ENCODE measurements at places on chromosomes 4 and X.

DNA sequence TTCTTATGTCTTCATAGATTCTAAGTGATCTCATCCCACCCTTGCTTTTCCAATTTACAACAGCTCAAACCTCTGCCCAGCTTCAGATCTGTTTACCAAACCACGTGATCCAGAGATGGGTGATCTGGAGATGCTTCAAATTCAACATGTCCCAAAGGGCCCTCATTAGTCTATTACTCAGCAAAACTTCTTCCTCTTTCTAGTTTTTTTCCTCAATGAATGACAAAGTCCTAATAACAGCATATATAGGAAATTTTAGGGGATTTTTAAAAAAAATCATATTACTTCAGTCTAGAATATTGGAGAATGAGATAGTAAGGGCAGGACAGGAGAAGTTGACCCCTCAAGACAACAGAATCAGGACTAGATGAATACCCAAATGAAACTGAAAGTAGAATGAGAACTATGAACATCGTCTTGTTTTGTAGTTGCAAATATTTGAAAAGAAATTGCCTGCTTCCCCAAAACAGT lies 127.1 kb downstream of the CFAP299 start:
- DNase-seq, result no peak

DNA sequence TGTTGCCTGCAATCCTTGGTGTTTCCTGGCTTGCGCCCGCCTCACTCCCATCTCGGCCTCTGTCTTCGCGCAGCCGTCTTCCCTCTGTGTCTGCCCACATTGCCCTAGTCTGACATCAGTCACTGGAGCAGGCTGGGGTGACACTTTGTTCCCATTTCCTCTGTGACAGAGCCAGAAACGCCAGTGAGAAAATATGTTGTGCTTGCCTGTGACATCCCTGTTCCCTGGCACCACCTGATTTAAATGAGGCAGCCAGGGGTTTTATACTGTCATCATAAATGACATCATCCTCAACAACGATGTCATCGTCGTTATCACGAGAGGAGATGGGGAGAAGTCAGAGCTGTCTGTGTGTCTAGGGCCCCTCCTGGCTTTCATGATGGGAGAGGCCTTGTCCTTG lies 29.1 kb downstream of the ZNF185 start:
- DNase-seq, result no peak

DNA sequence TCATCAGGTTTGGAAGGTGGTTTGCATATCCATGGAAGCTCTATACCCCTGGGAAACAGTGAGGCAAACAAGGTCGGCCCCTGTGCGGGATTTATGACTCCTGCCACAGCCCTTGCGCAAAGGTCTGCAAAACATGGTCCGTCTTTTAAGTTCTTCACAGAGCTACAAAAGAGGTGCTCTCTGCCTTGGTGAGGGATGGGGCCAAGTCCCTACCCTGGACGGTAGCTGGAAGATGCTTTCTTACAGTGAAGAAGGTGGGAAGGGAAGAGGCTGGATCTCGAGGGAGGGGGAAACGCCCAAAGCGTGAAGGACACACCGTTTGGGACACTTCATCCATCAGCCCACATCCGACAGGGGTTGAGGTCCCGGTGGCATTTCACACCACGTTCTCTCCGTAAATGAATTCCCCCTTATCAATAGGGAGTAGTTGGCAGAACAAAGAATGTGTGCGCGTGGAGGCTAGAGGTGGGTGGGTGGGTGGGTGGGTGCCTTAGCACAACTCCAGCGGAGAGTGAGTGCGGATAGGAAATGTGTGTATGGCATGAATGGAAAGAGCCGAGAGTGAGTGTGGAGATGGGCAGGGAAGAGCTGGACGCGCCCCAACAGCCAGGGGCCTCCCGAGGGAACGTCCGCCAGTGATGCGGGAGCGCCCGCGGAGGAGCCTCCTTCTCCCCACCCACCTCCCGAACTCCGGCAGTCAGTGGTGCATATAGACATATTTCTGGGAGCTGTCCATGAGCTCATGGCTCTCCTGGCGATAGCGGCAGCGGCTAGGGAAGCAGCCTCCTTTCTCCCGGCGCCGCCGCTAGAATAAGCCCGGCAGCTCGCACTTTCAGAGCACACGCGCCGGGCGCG lies 68.3 kb downstream of the LARP7 start:
- no peak for DNase-seq

- no peak for DNase-seq
These were observed 26.7 kb downstream of the OTC start for GRCh38 chrX:38379088-38379487.

- no peak for DNase-seq
These were observed 271.2 kb downstream of the FBXO8 start for GRCh38 chr4:174012135-174012885.

- DNase-seq, result no peak
These were observed 186.3 kb downstream of the NWD2 start for GRCh38 chr4:37430718-37431416.

DNA sequence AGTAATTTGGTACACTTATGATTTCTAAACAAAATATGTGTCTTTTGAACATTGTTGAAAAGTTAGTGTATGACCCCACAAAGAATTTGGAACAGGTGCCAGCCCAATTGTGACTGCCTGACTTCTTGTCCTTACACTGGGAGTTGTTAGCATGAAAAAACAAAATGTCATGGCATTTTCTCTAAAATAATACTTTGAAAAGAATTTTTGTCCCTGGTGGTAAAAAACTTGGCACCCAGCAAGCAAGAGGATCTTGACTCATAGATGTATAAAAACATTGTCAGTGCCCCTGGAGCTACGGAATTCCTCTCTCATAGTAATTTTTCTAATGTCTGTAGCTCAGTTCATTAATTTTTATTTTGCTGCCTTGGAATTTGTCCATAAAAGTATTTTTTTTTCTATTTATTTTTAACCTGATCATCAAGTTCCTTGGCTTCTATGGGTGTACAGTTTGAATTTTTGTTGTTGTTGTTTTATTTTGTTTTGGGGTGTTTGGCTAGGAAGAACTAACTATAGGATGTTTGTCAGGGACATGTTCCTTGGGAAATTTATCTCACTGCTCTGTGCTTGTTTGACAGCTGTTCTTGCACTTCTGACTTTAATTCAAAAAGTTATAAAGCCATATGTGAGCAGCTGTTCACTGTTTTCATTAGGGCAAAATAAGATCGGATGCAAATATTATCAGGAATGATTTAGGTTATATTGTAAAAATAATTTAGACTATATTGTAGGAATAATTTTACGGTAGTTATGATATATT lies 95.4 kb upstream of the NUDT6 start:
- DNase-seq, result no peak

- DNase-seq, result no peak
These were observed 106.0 kb upstream of the PLAC1 start for GRCh38 chrX:134764202-134764785.

DNA sequence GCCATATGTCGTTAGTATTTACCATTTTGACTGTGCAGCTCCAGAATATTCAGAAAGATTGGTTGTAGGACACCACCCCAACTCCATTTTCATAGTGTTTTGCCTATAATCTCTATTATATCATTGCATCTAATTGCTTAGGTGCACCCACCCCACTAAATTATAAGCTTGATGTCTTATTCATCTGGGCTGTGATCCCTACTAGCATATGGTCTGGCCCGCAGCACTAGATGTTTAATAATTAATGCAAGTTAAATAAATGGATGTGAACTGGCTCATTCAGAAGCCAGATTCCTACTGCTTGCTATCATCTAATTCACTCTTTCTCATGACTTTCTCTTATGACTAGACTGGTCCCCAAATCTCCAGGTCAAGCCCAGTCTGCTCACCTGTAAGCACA lies 143.5 kb downstream of the RELL1 start:
- no peak for DNase-seq

DNA sequence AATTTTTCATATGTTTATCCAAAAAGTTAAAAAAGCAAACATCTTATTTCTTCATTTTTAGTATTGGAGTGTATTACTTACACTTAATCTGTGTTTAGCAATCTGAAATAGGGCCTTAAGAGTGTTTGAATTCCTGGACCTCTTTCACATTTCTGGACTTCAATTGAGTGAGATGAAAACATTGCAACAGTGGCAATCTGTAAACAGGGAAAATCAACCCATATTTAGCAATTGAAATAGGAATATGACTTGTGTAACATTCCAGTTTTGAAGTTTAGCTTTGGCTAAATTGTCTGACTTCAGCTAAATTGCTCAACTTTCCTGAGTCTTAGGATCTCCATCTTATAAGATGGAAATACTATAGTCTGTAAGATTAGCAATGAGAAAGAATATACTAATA lies 34.6 kb upstream of the FHL1 start:
- no peak for DNase-seq

DNA sequence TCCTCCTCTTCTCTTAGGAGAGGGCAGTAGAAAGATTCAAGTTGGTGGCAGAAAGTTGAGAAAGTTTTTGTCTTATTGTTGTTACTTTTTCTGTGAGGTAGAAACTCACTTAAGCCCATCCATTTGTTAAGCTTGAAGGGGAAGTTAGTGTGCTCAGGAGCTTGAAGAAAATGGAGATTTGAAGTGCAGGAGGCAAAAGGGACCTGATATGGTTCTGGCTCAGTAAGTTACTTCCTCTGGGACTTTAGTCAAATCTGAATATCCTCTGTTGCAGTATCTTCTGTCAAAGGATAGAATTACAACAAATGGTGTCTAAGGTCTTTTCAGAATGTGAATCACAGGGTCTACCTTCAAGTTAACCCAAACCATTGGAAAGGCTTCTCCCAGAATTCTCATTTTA lies 46.2 kb downstream of the CXCL13 start:
- no peak for DNase-seq

DNA sequence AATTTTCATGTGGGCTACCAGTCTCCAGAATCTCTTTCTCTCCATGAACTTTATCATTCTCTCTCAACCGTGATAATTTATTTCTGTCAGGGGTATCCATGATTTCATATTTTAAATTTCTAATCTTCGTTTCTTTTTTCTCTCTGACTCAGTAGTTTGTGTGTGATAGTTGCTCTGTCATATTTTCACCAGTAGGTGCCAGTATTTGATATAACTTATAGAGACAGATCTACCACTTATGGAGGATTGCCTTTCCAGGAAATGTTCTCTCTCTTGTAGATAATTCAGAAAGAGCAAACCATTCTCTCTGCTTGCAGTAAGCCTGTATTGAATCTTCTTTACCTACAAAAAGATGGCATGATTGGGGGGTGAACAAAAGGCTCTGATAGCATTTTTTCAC lies 79.3 kb upstream of the DYNLT3 start:
- no peak for DNase-seq

- no peak for DNase-seq
These were observed 77.6 kb downstream of the FBXL5 start for GRCh38 chr4:15577508-15577907.

GRCh38 chr4:52957835-52958631 lies 95.9 kb downstream of the RASL11B start:
- DNase-seq, result no peak

GRCh38 chrX:97322401-97322800 lies 438.7 kb downstream of the RPA4 start:
- DNase-seq, result no peak

DNA sequence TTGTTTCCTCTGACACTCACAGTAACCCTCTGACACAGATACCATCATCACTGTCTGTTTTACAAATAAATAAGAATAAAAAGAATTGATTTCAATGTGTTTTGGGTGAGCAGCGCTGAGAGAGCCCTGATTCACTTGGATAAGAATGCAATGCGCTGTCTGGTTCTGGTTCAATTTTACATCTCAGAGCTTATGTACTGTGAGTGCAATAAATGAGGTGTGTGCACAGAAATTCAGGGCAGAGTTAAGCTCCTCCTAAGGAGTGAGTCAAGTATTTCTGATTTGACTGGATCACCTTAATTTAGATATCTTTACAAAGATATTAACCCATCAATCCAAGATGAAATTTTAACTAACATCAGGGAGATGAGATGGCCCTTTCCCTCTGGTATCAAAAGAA lies 11.2 kb downstream of the FAM9C start:
- no peak for DNase-seq

GRCh38 chrX:81291996-81292395 lies 90.1 kb downstream of the SH3BGRL start:
- no peak for DNase-seq

DNA sequence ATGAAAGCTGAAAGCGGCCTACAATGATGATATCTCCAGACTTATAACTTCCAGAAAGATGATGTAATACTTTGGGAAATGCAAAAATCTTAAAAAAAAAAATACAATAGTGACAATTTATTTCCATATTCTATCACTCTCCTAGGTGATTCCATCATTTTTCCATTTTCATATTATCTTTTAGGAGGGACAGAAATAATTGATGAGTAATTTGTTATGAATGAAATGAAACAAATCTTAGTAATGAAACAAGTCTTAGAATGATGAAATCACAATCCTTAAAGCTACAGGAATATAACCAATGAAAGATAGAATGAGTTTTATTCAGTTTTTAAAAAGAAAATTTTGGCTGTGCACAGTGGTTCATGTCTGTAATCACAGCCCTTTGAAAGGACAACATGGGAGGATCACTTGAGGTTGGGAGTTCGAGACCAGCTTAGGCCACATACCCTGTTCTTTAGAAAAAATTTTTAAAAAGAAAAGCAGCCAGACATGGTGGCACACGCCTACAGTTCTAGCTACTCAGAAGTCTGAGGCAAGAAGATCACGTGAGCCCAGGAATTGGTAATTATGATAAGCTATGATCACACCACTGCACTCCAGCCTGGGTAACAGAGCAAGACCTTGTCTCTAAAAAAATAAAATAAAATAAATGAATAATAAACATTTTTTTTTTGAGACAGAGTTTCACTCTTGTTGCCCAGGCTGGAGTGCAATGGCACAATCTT lies 21.7 kb downstream of the CLOCK start:
- DNase-seq, result no peak

All from activated CD4-positive, alpha-beta T cell treated with anti-CD3 and anti-CD28 coated beads, Interleukin-2, amount 50 U/mL, for 4 hours (primary cell).